NCI-H1092 (cell line): ENCODE measurements at places on chromosomes 6 and 20.

DNA sequence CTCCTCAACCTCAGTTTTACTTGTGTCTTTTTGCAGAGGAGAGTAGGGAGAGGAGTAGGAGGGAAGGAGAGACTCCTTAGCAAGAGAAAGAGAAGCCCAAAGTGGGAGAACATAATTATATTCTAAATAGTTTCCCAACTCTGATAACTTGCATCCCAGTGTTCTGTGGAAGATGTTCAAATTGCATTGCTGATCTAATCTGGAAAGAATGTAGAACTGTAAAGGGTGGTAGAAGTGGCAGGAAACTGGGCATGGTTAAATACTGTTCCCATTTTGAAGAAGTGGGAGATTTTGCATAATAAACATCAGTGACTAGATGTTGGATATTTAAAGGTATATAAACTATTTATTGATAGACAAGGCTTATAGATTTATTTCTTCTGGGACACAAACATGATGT is 42.6 kb upstream of the HMGN3 start:
- DNase-seq, result no peak

DNA sequence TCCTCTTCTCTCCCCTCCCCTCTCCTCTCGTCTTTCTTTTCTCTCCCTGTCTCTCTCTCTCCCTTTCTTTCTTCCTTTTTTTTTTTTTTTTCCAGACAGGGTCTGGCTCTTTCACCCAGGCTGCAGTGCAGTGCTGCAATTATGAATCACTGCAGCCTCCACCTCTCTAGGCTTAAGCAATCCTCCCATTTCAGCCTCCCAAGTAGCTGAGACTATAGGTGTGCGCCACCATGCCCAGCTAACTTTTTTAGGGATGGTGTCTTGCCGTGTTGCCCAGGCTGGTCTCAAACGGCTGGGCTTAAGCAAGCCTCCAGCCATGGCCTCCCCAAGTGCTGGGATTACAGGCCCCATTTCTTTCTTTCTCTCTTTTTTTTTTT is 59.9 kb upstream of the NCOA3 start:
- DNase-seq, result no peak

DNA sequence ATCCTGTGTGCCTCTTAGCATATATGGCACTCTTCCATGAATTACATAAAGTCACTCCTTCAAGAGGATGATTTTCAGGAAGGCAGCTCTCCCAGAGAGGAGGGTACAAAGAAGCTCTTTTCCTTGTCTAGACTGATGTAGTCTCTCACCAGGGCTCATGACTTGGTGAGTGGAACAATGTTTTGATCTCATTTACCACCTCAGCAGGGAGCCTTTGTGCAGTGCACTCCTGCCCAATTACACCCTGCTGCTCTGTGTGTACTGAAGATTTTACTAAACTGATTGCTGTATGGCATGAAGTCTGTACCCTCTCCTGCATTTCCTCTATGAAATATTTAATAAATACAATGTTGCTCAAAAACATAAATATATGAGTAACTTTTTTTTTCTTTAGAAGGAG is 598.3 kb upstream of the HS3ST5 start:
- DNase-seq, result peak; percentile 39

- no peak for DNase-seq
Observed at GRCh38 chr6:109595998-109596397, 95.0 kb downstream of the AK9 start.

GRCh38 chr20:17896193-17896723 is 72.3 kb downstream of the SNX5 start:
- DNase-seq, result no peak

DNA sequence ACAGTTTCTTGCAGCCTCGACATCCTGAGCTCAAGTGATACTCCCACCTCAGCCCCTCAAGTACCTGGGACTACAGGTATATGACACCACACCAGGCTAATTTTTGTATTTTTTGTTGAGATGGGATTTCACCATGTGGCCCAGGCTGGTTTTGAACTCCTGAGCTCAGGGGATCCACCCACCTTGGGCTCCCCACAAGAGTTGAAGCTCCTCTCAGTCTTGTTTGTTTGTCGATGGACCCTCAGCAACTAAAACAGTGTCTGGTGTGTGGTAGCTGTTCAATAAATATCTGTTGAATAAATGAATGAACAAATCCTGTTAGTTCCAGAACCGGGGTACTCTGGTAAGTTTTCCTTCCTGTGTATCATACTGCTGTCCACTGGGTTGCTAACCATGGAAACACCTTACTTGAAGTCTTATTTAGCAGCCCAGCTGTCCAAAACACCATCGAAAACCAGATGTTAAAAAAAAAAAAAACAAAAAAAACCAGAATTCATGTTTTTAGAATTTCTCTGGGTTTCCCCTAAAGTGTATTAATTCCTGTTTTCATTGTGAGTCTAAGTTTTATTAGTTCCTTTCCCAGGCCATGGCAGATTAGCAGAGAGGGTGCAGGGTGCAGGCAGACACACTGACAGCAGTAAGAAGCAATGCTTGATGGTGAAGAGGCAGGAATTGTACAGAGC is 7.8 kb upstream of the EZR start:
- no peak for DNase-seq
